Stimulated activated CD4-positive, alpha-beta T cell treated with anti-CD3 and anti-CD28 coated beads, Interleukin-1b, Interleukin-23, amount 100 ng/mL, for 24 hours (primary cell): ENCODE measurements at places on chromosomes 6 and 20.

DNA sequence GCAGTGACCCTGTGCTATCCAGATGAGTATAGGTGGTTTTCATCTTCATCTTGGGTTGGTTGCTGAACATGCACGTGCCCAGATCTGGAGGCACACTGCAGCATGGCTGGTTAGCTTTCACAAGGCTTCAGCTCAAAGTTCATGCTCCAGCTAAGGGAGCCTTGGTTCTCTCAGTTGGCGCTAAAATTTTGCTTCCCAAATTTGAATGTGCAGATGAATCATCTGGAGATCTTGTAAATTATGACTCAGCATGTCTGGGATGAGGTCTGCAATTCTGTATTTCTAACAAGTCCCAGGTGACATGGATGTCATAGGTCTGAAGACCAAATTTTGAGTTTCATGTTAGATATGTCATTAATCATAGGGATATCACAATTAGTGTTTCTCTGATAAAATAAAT, 230.8 kb downstream of the FOXA2 start:
- DNase-seq, result no peak

GRCh38 chr20:46630306-46630705, 21.0 kb downstream of the SLC13A3 start:
- no peak for DNase-seq

- no peak for DNase-seq
These were observed 43.7 kb downstream of the TRIM38 start for GRCh38 chr6:26006086-26006939.

DNA sequence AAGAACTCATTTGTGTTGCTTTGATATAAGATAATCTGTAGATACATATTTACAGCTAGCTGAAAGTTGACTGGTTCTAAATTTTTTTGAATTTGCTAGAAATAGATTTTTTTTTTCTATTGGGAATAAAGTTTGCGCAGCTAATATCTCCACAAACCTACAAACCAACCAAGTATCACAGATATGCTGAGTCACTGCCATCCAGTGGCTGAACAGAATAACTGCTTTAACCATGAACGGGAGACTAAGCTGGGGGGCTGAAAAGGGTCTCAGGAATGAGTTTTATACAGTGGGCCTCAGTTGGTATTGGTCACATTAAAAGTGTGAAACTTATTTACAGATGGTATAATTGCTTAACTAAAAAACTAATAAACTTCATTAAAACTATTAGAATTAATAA, 326.7 kb upstream of the CNR1 start:
- no peak for DNase-seq

DNA sequence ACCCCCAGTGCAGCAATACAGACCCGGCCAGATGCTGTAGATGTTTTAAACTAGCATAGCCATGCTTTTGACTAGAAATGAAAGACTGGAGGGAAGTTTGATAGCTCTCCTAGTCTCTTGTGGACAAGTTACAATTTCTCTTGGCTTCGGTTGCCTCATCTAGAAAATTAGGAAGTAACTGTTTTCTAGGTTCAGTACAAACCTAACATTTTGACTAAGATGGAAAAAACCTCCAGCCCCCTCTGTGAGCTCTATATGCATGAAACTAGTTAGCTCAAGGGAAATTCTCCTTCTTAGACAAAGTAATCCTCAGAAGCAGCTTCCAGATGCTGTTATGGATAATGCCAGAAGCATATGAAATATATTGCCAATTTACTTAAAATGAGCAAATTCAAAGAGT, 86.6 kb downstream of the RNF144B start:
- DNase-seq, result no peak

DNA sequence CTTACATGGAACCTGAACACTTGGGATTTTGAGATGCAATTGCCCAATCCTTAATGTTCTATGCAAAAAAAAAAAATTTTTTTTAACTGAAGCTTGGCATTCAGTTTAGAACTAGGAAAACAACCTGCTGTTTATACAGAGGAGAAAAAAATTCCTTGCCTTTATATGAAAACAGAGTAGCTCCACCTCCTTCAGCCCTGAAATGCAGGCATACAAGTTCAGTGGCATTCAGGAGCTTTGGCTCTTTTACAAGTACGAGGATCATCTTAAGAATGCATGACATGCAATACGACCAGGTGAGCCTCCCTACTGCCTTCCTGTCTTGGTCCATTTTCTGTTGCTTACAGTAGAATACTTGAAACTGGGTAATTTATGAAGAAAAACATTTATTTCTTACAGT, 20.4 kb downstream of the PAX1 start:
- no peak for DNase-seq

DNA sequence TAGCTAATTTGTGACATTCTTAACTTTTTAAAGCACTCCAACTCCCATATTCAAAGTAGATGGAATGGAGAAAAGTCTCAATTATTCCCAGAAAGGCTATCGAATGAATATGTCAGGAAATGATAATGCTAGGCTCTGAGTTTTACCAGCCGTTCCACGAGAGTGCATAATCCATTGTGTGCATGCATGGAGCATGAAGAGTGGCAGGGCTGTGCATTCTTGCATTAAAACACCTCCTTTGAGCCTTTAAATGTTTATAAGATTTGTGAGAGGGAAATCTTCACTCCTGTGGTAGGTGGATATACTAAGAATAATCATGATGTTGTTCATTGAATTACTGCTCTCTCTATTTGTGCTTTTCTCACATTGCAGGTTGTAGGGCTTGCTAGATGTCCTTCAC, 178.3 kb downstream of the CARMIL1 start:
- no peak for DNase-seq

- no peak for DNase-seq
These were observed 596.1 kb upstream of the NRSN1 start for GRCh38 chr6:23529902-23530301.

GRCh38 chr20:46018611-46019010, 9.9 kb downstream of the MMP9 start:
- DNase-seq, result no peak

GRCh38 chr6:56003616-56004015, 128.2 kb upstream of the BMP5 start:
- no peak for DNase-seq

- DNase-seq, result no peak
These were observed 985 bp downstream of the ZBP1 start for GRCh38 chr20:57619051-57619831.

DNA sequence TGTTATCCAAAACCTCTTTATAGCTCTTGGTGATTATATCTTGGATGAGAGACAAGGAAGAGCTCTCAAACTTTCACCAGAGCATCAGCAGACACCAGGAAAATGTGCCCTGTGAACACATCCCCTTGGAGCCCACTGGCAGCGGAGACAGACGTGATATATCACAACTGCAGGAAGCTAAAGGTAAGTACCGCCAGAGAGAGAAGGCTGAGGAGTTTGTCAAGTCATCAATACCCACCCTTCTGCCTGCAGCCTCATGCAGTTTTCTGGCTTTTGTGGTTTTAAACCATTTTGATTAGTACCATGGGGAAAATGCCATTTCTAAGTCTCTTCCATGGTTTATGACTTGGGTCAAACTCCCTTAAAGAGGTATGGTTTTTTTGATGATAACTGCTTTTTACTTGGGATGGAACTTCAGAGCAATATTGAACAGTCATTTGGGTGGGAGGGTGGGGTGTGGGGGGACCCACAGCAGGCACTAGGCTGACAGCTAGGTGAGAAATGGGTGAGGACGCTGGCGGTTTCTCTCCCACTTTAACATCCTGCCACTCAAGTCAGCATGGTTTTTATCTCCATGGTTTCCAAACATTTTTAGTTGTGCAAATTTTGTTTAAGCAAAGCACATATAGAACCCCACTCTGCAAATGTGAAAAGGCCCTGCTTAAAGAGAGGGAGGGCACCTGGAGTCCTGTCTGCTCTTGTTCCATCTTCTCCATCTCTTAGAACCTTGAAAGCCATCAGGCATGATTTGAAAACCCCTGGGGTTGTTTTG, 108.4 kb downstream of the SCML4 start:
- DNase-seq, result no peak

GRCh38 chr6:13924949-13925881, at the start of gene RNF182:
TSS of gene RNF182 (plus strand) at chr6:13924952. CDS start at chr6:13977120, 52,168 bp downstream.
- no peak for DNase-seq
